A673 (cell line): ENCODE measurements at places on chromosomes 6 and 20.

GRCh38 chr6:105819745-105820144 lies 266.4 kb upstream of the PRDM1 start:
- H3K27me3 ChIP-seq, result peaks cover 5% of the 10 kb centered on the region
- H3K36me3 ChIP-seq, result no peaks in the 10 kb centered on the region
- H3K4me3 ChIP-seq, result no peak overlapping the region
- H3K4me1 ChIP-seq, result no peaks in the 10 kb centered on the region
- DNase-seq, result no peak

DNA sequence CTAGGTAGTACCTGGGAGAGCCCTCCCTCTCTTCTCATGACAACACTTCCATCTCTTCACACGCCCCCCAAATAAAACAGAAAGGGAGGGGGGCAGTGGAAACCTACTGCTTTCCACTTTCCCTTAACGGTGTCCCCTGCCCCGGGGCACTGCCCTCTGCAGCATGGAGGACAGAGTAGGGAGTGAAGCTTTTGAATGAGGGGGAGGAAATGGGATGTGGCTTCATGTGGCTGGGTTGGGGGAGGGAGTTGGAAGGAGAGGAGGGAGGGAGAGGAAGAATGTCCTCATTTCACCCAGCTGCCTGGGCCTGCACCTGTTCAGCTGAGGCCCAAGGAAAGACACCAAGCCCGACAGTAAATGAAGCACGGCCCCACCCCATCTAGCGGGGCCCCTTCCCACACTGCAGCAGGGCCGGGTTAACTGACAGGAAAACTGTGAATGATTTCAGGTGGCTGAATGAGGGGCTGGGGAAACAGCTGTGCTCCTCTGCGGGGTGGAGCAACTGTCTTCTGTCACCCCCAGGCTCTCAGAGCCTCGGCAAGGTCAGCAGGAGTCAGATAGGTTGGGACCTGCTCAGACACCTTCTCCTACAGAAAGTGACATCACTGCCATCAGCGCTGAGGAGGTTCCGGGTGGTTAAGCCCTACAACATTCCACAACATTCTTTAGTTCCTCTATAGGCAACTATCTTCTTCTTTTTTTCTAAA lies 40.0 kb upstream of the TAF8 start:
- no peak overlapping the region for H3K4me3 ChIP-seq
- H3K27me3 ChIP-seq, result no peaks in the 10 kb centered on the region
- H3K4me1 ChIP-seq, result no peaks in the 10 kb centered on the region
- H3K36me3 ChIP-seq, result no peaks in the 10 kb centered on the region
- DNase-seq, result no peak
- H3K27ac ChIP-seq, result no peak overlapping the region

GRCh38 chr6:31239854-31240253 lies 32.0 kb downstream of the HLA-C start:
- no peaks in the 10 kb centered on the region for H3K4me1 ChIP-seq
- no peaks in the 10 kb centered on the region for H3K27me3 ChIP-seq
- H3K4me3 ChIP-seq, result no peak overlapping the region
- no peak overlapping the region for H3K27ac ChIP-seq

DNA sequence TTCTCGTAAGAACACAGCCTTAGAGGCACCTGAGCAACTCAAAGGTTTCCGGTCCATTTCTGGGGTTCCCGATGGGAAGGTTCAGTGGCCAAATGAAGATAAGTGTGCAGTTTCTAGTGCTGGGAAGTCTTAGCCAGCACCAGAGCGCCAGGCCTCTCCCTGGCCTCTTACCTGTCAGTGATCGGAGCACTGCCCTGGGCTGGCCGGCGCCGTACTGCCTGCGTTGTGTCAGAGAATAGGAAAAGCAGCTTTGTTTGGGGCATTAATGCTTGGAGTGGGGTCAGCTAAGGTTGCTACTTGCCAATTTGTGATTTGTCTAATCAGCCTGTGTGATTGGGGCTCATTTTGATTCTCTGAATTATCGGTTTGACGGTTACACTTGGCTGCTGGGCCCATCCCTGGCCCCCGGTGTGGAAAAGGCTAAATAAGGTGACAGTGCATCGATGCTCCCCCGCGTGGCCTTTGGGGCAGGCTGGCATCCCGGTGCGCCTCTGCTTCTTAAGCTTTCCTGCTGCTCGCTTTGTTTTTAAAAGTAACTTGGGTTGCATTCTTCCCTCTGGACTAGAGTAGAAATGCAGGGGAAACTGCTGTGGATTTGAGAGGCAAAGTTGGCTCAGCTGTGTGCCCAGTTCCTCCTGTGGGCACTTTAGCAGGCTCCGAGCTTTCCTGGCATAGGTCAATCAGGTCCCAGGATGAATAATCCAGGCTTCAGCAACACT lies 51.8 kb downstream of the TCP11 start:
- H3K4me3 ChIP-seq, result no peak overlapping the region
- H3K27me3 ChIP-seq, result no peaks in the 10 kb centered on the region
- DNase-seq, result no peak
- H3K27ac ChIP-seq, result no peak overlapping the region
- no peaks in the 10 kb centered on the region for H3K4me1 ChIP-seq

DNA sequence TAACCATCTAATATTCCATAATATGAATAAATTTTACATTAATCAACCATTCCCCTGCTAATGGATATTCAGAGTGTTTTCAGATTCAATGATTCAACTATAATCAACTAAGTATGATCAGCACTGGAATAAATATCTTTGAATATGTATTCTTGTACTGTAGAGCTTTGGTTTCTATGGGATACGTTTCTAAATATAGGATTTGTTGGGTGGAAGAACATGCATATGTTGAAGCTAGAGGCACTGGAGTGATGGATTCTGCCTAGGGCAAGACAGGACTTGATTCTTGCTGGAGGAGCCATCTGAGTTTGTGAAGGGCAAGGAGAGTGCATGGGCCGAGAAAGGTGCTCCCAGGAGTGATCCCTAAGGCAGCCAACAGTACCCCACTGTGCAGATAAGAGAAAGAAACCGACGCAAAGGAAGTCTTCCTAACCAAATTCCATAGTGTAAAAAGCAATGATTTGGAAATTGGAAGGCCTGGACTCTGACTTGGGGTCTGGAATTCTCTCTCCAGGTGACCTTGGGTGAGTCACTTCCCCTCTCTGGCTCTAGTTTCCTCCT lies 418.7 kb downstream of the PREX1 start:
- H3K36me3 ChIP-seq, result no peaks in the 10 kb centered on the region
- DNase-seq, result no peak
- no peak overlapping the region for H3K27ac ChIP-seq
- no peak overlapping the region for H3K4me3 ChIP-seq
- H3K4me1 ChIP-seq, result no peaks in the 10 kb centered on the region

GRCh38 chr20:36482044-36482473 lies 59.3 kb upstream of the MYL9 start:
- H3K27me3 ChIP-seq, result no peaks in the 10 kb centered on the region
- H3K4me3 ChIP-seq, result no peak overlapping the region

- H3K4me1 ChIP-seq, result no peaks in the 10 kb centered on the region
- no peak for DNase-seq
- no peaks in the 10 kb centered on the region for H3K27me3 ChIP-seq
- peaks cover 3% of the 10 kb centered on the region for H3K36me3 ChIP-seq
- H3K4me3 ChIP-seq, result no peak overlapping the region
Measured at GRCh38 chr20:3547906-3548305, 77.1 kb downstream of the ATRN start.
